ENCODE measurements at places on chromosomes 1 and 21. TPM values are rescaled to one million over a fixed set of nuclear protein-coding genes. Genes with fewer than 3 reads are reported as not detected.

DNA sequence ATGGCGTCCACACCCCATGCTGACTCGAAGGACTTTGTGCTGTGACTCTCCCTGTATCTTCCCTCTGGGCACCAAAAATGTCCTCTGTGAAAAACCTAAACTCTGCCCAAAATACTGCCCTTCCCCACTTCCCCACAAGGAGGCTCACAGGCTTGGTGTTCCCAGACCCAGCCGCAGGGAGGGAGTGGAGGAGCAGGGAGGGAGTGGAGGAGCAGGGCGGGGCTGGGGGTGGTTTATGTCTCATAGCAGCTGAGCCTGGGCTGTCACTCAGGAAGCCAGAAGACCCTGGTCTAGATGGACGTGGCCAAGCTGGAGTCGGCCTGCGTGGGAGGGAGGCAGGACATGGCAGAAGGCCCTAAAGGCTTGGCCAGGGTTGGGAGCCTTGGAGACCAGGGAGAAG lies 461.7 kb downstream of the PTPRU start:
- no peak for DNase-seq

GRCh38 chr1:20324704-20325406 lies 34.2 kb downstream of the VWA5B1 start:
- no peak for DNase-seq

- peak; percentile 7 for DNase-seq
Measured at GRCh38 chr21:35294231-35294898, 245.3 kb upstream of the RUNX1 start.

KCNE2 gene
- not detected for total RNA-seq

CELA2A gene
- total RNA-seq, result not detected

DNA sequence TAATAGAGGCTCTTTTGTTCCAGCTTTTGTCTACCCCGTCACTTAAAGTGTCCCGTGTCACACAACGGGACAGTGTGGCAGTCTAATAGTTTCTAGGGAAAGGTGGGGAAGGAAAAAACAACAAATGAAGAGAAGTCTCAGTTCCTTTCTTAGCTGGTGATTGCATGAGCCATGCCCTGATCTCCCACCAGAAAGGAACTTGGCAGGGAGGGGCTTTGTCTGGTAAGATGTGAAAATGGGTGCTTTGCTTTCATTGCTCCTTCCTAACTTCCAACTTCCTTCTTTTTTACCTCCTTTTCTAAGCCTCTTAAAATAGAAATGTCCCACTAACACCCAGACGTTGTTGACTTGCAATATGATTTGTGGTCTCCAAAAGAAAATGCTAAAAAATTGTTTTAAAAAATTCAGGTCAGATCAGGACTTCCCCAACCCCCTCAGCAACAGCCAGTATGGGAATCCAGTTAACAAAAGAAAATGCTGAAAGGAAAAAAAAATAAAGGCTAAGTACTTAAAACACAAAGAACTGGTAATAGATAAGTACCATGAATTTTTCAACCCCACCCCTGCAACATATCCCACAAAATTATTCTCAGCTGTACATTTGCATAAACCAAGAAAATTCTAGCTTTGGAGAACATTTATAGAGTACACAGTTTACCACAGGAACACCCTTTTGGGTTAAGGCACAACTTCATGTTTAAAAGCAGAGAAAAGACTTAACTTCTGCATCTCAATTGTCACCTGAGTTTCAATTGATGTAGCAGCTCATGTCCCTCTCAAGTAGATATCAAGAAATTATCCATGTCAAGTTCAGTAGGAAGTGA lies 106.2 kb downstream of the NIBAN1 start:
- no peak for DNase-seq

GRCh38 chr1:110040548-110040947 lies 6.1 kb downstream of the STRIP1 start:
- peak; percentile 67 for DNase-seq

DNA sequence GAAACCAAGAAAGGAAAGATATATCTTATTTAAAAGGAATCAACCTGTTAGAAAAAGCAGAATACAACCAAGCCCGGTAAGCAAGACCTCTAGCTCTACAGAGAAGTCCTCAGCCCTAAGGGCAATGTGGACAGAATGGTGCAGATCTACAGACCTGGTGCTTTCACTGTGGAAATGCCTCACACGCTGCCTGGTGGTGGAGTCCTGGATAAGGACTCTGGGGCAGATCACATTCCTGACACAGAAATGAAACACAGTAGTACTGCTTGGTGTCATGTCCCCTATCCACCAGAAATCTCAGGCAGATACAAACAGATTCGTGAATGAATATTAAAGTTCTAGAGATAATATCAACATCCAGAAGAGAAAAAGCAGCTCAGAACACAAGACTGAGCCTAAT lies 6.8 kb downstream of the CNN3 start:
- no peak for DNase-seq

DNA sequence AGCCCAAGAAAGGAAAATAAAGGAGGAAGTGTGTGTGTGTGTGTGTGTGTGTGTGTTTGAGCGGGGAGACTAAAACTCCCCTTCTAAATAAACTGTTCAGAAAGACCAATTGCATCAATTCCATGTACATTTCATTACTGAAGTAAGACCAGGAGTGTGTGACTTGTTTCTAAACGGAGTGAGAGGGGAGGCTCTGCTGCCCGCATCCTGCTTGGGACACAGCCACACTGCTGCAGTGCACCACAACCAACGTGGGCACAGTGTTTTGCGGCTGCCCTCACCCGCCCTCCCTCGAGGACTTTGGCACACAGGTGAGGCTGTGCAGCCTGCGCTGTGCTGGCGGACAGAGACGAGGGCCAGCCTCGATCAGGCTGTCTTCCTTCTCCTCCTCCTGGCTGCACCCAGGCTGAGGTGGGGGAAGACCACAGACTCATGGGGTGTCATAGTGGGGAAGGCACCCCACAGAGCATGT lies 31.0 kb upstream of the H6PD start:
- DNase-seq, result peak; percentile 63

CD160 gene
- total RNA-seq, result 13.6 TPM

SH2D1B gene
- total RNA-seq, result not detected

HFM1 gene
- total RNA-seq, result not detected

GRCh38 chr21:38664315-38664714 lies 141.4 kb upstream of the ETS2 start:
- no peak for DNase-seq

TAF12 gene
- 21.3 TPM for total RNA-seq

IVNS1ABP gene
- total RNA-seq, result 244 TPM

DNA sequence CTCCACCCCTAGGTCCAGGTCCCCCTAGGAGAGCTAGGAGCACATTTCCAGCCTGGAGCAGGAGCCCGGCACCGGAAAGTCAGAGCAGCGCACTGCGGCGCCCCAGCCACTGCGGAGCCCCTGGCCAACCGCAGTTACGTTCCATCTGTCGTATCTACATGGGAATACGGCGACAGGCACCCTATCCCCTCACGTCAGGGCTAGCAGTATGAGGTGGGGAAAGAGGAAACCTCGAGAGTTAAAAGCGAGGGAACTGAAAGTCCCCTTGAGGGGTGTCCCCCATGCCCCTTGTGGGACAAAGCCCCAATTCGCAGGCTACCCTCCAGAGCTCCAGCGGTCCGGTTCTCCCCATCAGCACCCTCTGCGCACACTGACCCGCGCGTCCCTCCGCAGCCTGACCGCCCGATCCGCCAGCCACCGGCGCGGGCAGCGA lies 995 bp downstream of the COLGALT2 start:
- DNase-seq, result peak; percentile 21

KIF21B gene
- 94.0 TPM for total RNA-seq

GRCh38 chr1:56788588-56788987 lies 30.6 kb downstream of the FYB2 start:
- DNase-seq, result no peak

POTED gene
- not detected for total RNA-seq

- DNase-seq, result no peak
Measured at GRCh38 chr21:44295163-44295573, 4.7 kb upstream of the PFKL start.

APCS gene
- total RNA-seq, result not detected

OPRD1 gene
- not detected for total RNA-seq

DNA sequence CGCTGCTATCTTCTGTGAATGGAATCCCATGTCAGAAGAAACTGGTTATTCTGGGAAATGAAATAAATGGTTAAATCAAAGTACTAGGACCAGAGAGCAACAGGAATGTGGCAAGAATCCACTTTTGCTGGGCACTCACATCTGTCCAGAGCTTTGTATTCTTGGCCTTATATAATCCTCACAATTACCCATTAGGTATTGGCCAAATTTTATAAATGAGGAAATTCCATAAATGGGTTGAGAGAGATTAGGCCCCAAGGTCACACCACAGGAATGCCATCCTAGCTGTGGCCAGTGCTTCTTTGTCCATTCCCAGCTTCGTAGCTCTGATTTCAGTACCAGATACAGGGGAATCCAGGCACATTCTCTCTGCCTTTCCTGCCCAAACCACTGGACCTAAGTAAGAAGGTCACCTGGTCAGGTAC lies 76.1 kb upstream of the HOOK1 start:
- no peak for DNase-seq

- peak; percentile 25 for DNase-seq
Measured at GRCh38 chr1:27633640-27634176, 1.3 kb downstream of the FGR start.

ADCY10 gene
- total RNA-seq, result 0.05 TPM

GRCh38 chr21:45379901-45380330 lies 25.0 kb upstream of the COL18A1 start:
- no peak for DNase-seq

DNA sequence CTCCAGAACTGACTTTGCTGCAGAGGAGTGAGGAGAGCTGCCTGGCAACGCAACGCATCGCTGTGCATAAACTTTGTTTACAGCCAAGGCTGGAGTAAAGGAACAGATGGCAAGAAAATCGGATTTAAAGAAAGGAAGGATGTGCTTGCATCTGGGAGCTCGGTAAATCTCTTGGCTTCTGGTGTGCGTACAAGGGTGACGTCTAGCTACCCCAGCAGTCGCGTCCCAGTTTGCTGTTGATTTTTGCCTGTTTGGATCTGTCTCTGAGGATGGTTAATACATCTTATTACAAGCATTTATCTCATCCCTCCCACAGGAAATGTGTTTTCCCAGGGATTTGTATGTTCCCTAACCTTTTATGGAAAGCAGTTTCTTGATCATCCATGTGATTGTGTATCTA lies 73.3 kb upstream of the RALGPS2 start:
- no peak for DNase-seq

ADORA1 gene
- total RNA-seq, result not detected

DNA sequence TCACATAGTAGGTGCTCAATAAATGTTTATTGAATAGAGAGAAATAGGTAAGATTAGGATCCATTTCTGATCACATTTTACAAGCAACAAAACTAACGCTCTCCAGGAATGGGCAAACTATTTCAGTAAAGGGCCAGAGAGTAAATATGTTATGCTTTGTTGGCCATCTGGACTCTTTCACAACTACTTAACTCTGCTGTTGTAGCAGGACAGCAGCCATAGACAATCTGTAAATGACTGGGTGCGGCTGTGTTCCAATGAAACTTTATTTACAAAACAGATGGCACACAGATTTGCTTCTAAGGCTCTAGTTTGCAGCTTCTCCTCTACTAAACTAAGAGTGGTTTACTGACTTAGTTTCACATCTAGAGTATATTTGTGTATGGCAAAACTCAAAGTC lies 83.0 kb upstream of the BACH1 start:
- no peak for DNase-seq

LCE2D gene
- total RNA-seq, result not detected

RPL11 gene
- total RNA-seq, result 1,569 TPM

ICOSLG gene
- total RNA-seq, result 5.9 TPM

IL19 gene
- not detected for total RNA-seq

DRAM2 gene
- total RNA-seq, result 37.2 TPM

- DNase-seq, result no peak
Measured at GRCh38 chr1:65195495-65196417, 47.8 kb downstream of the AK4 start.

GRCh38 chr21:15367061-15367626 lies 302.3 kb upstream of the NRIP1 start:
- no peak for DNase-seq

GRCh38 chr1:77188770-77189169 lies 30.5 kb downstream of the PIGK start:
- DNase-seq, result no peak

GNG4 gene
- total RNA-seq, result 2.2 TPM

DNA sequence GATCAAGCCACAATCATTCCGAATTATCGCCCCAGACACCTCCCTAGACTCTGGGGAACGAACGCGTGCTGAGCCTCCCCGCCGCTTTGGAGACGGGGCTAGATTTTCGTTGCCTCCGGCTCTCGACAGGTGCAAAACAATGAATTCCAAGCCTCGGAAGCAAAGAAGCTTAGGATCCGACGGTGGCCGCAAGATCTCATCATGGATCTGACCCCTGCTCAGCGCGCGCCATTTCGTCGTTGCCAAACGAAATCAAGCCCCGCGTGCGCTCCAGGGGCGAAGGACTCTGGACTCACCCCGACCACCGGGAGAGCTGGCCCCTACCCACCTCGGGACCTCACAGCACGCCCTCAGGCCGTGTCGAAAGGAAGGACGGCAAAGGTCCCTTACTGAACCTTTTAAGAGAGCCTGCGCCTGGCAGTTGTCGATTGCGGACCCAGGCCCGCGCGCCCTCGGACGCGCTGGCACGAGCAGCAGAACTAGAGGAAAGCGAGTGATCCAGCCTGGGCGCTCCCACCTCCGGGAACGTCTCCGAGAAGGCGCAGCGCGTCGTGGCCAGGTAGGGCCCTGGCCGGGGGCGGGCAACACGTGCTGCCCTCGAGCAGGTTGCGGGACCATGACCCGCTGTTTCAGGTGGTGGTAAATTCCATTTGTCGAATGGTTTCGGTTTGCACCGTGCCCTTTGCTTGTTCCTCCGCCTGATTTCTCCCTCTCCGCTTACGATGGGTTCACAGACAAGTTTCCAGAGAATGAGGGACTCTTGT lies 1.6 kb upstream of the RUNX3 start:
- DNase-seq, result no peak

DNA sequence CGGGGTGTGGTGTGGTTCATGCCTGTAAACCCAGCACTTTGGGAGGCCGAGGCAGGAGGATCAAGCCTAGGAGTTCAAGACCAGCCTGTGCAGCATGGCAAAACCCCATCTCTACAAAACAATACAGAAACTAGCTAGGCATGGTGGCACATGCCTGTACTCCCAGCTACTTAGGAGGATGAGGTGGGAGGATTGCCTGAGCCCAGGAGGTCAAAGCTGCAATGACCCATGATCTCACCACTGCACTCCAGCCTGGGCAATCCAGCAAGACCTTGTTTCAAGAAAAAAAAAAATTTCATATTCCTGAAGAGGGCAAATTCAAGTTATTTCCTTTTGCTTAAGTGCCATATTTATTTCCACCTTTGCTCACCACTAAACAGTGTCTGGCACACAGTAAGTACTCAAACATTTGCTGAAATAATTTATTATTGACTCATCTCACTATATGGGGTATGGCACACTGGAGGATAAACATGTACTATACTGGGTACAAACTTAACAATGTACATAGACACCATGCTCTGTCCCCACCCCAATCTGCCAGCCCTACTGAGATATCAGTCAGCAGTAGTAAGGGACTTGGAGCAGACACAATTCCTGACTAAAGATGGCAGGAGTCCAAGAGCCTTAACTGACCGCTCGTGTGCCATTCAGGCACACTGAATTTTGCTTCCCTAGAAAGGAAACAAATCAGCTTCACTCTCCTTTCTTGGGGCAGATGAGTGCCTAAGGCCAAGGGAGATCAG lies 15.5 kb downstream of the MEAF6 start:
- DNase-seq, result no peak

GRCh38 chr1:119007670-119008482 lies 19.7 kb upstream of the TBX15 start:
- DNase-seq, result no peak

- peak; percentile 38 for DNase-seq
Measured at GRCh38 chr1:154145986-154146385, 8.9 kb downstream of the NUP210L start.
